ENCODE measurements at places on chromosomes 12 and 14. TPM values are rescaled to one million over a fixed set of nuclear protein-coding genes. Genes with fewer than 3 reads are reported as not detected.

Gene NRIP2
- not detected for total RNA-seq

Gene CLEC4A
- total RNA-seq: under 0.01 TPM

Gene OTX2
- total RNA-seq: not detected

Gene RERGL
- not detected for total RNA-seq

Gene SLCO1A2
- not detected for total RNA-seq

Gene PKP2
- total RNA-seq: 67.1 TPM

Gene CLEC2B
- not detected for total RNA-seq

Gene KRT77
- not detected for total RNA-seq

Gene SMCO2
- total RNA-seq: not detected

Gene CMKLR1
- total RNA-seq: not detected

Gene KRT78
- total RNA-seq: not detected

Gene KDM2B
- 34.7 TPM for total RNA-seq

Gene HSPB8
- total RNA-seq: 46.3 TPM

Gene GYS2
- not detected for total RNA-seq

Gene FITM1
- 0.39 TPM for total RNA-seq

Gene CLEC4E
- total RNA-seq: not detected

Gene PTPRO
- total RNA-seq: not detected

Gene ARHGDIB
- total RNA-seq: 223 TPM

Gene GCH1
- under 0.01 TPM for total RNA-seq

Gene CCDC175
- total RNA-seq: not detected

Gene E2F7
- total RNA-seq: 3.8 TPM

Gene KLRC1
- 0.39 TPM for total RNA-seq

Gene LRRC10
- not detected for total RNA-seq

Gene TMEM52B
- 1.5 TPM for total RNA-seq

Gene GNB3
- 0.65 TPM for total RNA-seq

Gene STAB2
- not detected for total RNA-seq

Gene PGF
- under 0.01 TPM for total RNA-seq

Gene MANSC4
- total RNA-seq: not detected

Gene RAD51AP1
- 5.4 TPM for total RNA-seq

Gene ANO2
- total RNA-seq: 0.39 TPM

All from placental epithelial cell (primary cell).